ENCODE measurements at places on chromosomes 4 and X. TPM values are rescaled to one million over a fixed set of nuclear protein-coding genes. Genes with fewer than 3 reads are reported as not detected.

TSPAN7 gene
- not detected for total RNA-seq

GPR34 gene
- total RNA-seq = not detected

DCHS2 gene
- under 0.01 TPM for total RNA-seq

PHEX gene
- total RNA-seq = 1.7 TPM

IGSF1 gene
- total RNA-seq = not detected

GAGE12G gene
- total RNA-seq = not detected

PPARGC1A gene
- total RNA-seq = 4.4 TPM

RTL9 gene
- 0.17 TPM for total RNA-seq

USP17L30 gene
- total RNA-seq = not detected

DOCK11 gene
- total RNA-seq = 30.8 TPM

POU3F4 gene
- total RNA-seq = not detected

NIPAL1 gene
- total RNA-seq = under 0.01 TPM

ASMT gene
- not detected for total RNA-seq
